CD4-positive, alpha-beta T cell treated with Interleukin-2 at 100 ng/mL for 4 hours (primary cell): ENCODE measurements at places on chromosomes 6 and 20.

DNA sequence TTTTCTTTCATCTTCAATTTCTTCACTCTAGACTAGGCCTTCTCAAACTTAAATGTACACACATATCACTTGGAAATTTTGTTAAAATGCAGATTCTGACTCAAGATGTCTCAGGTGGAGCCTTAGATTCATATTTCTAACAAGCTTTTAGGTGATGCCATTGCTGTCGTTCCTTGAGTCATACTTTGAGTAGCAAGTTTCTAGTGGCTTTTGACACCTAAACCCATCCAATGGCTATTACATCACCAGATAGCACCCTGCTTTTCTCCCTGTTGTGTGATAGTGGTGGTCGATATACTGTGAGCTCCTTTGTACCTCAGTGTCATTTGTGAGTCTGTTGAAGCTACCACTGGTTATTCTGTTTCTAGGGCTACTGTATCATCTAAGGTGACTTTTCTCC is 34.8 kb upstream of the BAG2 start:
- no peak for DNase-seq

- DNase-seq = no peak
These were observed 262.9 kb downstream of the TAF4 start for GRCh38 chr20:61802721-61803311.

DNA sequence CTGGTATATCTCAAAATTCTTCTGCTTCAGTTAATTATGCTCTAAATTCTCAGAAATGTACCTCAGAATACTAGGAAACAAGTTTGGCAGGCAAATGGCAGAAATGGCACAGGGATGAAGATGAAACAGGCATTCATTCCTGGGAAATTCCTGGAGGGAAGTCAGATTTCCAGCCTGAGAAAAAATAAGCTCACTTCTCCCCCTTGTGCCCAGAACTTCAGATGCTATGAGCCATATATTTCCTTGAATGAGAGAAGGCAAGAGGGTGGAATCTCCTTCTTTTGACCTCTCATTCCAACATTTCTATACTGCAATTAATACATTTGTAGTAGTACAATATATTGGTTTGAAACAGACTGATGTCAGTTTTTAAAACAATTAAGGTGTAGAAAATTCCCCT is 22.8 kb downstream of the RGS17 start:
- DNase-seq = no peak

GRCh38 chr20:46735436-46735835 is 26.0 kb downstream of the SLC2A10 start:
- DNase-seq = no peak

- no peak for DNase-seq
These were observed 969.9 kb upstream of the EPHA7 start for GRCh38 chr6:94389218-94389617.

GRCh38 chr6:22570185-22570551 is 802 bp downstream of the HDGFL1 start:
- no peak for DNase-seq

DNA sequence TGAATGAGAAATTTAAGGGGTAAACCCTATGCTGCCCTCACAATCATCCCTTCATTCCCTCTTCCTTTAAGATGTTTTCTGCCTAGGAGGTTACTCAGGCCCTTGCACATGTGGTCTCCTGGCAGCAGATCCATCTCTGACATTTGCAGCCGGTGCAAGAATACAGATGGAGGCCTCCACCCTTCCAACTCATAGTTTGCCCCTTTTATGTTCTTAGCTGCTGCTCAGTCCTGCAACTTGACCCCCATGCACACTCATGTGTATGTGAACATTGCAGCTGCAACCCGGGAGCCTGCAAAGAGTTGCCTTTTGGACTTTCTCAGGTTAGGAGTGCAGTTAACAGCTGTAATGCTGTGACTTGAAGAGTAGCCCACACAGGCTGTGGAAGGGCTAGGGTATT is 131.9 kb upstream of the SGK1 start:
- DNase-seq = no peak

DNA sequence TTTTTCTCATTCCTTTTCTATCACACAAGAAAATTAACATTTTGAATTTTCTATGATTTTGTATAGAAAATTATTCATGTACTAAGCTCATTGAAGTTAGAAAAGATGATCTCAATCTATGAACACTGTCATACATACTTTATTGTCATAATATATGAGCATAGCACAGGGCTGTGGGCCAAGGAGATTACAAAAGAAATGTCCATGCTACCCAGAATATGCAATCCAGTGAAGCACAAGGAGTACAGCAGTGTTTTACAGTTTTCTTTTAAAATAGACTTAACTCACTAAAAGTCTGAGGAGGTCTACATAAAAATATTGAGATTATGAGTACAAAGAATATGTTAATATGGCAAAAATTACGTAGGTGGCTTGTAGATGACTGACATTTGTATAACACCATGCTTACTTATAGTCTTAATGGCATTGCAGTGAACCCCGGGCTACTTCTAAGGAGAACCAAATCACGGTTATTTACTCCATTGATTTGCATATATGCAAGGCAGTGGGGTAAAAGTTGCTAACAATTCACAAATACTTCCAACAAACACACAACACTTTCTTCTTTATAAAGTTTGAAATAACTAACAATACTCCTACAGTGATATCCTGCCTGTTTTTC is 257.1 kb downstream of the BCKDHB start:
- no peak for DNase-seq

DNA sequence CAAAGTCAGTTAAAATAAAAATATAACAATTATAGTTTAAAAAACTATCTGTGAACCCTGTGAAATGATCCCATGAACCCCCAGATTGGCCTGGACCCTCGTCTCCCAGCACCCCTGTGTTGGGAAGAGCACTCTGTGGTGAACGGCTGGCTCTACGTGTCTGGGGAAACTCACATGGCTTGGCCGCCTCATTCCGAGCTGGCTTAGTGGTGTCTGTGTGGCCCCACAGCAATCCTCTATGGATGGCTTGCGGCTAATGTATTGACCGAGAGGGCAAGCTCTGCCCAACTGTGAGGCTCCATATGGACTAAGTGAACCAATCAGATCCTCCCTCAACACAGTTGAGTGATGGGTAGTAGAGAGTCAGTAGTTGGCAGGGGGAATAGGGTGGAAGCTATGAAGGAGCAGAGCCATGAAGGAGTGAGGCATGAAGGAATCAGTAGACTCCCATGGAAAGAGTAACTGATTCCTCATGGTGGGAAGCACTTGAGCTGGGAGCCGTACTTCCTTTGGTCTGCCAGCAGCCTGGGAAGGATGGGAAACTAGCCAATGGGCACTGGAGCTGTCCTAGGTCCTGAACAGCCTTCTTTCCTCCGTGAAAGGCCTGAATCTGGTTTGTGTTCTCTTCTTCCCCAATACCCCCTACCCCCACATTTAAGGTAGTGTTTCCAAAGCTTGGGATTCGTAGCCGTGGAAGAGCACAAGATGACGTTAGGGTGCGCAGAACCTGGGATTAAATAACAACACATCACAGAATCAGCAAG is 21.6 kb upstream of the ZNF831 start:
- DNase-seq = no peak

GRCh38 chr20:35503841-35504561 is 25.5 kb downstream of the C20orf173 start:
- DNase-seq = no peak

DNA sequence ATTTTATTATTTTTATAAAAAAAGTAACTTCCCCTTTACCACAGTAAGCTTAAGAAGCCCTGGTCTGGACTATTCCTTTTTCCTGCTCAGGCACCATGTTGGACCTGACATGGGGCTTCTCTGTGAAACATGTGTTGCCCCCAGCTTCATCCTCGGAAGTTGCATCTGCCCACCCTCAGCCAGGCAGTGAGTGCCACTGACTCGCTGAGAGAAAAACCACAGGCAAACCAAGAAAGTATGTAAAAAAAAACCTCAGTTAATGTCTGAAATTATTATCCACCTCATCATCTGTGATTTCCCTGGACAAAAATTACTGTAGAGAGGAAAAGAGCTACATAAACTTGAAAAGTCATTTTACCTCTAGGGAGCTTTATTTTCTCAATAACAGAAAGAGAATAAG is 109.9 kb upstream of the MCHR2 start:
- DNase-seq = no peak

GRCh38 chr20:38208088-38208487 is 43.0 kb upstream of the TGM2 start:
- DNase-seq = no peak

GRCh38 chr6:115276881-115277565 is 783.7 kb downstream of the FRK start:
- DNase-seq = no peak

GRCh38 chr20:14855171-14855570 is 517.8 kb upstream of the FLRT3 start:
- no peak for DNase-seq

DNA sequence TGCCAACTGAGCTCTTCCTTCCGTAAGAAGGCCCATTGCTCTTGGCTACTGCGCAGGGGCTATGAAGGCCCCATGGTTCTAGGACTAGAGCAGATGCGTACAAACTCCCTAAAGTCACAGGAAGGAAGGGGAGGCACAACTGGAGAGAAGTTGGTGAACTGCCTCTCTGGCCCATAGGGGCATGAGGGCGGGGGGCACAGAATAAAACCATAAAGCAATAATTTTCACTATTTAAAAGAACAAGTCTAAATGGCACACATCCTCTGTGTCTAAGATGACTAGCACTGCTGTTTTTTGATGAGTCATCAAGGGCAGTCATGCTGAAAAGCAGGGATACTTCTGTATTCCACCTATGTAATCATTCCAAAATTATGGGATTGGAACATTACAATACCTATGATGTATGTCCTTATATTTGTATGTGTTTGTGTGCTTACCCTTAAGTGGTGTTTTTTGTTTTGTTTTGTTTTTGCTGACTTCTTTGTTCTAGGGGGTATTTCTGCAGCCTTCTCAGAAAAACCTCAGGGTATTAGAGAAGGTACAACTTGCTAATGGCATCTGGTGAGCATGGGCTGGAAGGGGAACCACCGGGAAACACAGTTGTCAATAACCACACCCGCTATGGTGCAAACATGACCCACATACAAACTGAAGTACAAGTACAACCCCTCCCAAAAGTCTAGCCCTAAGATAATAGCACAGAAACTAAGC is 36.9 kb downstream of the B4GALT5 start:
- peak; percentile 88 for DNase-seq

GRCh38 chr6:1054653-1055014 is 257.3 kb upstream of the FOXQ1 start:
- DNase-seq = no peak

DNA sequence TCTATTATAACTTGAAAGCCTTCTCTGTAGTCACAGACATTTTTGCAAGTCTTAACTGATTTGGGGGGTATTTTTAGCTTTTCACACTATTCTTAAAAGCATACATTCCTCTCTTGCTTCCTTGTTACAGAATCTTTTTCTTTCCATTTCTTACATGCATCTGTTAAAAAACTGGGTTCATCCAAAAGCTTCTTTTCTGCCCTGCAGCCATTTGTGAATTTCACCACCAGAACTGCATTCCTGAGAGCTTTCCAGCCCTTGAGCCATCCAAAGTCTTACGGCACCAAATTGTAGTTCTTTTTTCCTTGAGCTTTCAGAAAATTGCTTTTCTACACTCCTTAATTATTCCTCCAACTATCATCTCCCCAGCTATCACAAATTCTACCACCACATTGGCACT is 19.7 kb upstream of the GSTA4 start:
- DNase-seq = no peak

- DNase-seq = peak; percentile 17
These were observed at the start of gene CD93 for GRCh38 chr20:23086056-23086566. Gene CD93, minus strand, starts transcription at chr20:23086324. Its CDS starts 132 bp downstream, at chr20:23086192.

- no peak for DNase-seq
These were observed 124.5 kb upstream of the SAMD5 start for GRCh38 chr6:147384029-147384428.

DNA sequence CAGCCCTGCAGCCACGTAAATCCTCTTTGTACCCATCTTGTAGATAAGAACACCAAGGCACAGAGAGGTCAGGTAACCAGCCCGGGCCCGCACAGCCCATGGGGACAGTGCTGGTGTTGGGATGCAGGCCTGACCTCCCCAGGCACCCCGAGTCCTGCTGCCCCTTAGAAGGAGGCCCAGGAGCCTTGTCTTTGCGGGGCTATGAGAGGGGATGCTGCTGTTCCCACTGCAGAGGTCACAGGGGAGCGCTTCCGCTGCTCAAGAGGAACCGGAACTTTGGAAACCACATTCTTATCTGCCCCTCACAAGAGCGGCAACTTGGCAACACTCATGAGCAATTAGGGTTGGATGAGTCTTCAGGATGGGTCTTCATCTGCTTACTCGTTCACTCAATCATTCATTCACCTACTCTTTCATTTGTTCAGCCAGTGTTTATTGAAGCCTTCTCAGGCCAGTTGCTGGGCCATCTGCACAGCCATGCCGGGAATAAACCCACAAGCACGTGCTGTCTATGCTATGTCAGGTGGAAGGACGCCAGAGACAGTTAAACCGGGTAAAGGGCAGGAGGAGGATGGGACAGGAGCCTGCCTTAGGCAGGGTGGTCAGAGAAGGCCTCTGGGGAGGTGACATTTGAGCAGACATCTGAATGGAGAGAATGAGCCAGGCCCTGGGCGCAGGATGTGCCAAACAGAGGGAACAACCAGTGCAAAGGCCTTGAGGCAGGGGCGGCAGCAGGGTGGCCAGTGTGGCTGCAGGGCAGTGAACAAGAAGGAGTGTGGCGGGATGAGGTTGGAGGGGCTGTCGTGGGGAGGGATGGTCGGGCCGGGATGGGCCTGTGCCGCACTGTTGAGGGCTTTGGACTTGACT is 60.8 kb downstream of the RBM38 start:
- DNase-seq = no peak

DNA sequence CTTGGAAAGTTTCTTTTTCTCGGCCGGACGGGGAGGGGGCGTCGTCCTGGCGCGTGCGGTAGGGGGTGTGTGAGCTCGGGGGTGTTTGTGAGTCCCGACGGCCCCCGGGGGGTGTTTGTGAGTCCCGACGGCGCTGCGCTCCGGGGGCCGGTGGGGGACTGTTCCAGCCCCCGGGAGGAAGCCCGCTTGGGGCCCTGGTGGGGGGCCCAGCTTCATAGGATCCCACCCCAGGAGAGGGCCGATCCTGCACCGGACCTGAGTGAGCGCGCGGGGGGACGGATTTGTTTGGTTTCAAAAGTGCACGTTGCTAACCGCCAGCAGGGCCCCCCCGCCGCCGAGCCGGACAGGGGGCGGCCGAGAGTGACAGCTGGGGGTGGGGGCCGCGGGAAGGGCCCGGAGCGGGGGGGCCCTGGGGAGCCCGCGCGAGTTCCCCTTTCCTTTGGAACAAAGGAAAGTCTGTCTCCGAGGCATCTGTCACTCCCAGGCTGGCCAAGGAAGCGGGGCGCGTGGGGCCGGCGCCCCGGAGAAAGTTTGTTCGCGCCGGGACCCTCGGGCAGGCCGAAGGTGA is 485 bp downstream of the TGIF2 start:
- no peak for DNase-seq

DNA sequence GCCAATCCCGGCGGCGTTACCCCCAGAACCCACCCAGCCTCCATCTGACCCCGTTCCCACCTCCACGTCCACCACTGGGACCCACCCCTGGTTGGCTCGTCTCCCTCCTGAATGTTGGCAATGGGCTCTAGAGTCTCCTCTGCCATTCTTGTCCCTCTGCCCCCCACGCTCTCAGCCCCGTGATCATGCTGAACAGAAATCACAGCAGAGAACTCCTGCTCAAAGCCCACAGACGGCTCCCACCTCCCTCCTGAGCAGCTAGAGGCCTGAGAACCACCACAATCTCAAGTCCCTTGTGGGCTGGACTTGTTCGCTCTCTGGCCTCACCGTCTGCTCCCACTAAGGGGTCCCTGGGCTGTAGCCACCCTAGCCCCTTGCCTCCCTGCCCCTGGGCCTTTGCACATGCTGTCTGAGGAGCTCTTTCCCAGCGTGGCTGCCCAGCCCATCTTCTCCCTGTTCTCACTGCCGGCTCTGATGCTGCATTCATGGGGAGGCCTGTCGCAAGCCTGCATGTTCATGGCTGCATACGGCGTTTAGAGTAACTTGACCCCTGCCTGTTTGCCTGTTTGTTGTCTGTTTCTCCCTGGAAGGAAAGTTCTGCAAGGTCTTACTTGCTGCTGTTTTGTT is 11.2 kb upstream of the FRMD1 start:
- no peak for DNase-seq
